ENCODE measurements at places on chromosomes 12 and 14.

- DNase-seq, result no peak
Observed at GRCh38 chr12:105738051-105738450, 400.7 kb downstream of the NUAK1 start.

GRCh38 chr14:33406766-33407165 is 468.1 kb downstream of the NPAS3 start:
- no peak for DNase-seq

GRCh38 chr14:75220156-75220555 is 43.7 kb upstream of the TMED10 start:
- no peak for DNase-seq

GRCh38 chr12:92445253-92446082 is 257.3 kb upstream of the PLEKHG7 start:
- no peak for DNase-seq

- no peak for DNase-seq
Observed at GRCh38 chr12:52199294-52199919, 7.6 kb upstream of the KRT80 start.

GRCh38 chr14:39154594-39155189 is 15.4 kb downstream of the TRAPPC6B start:
- DNase-seq, result no peak

GRCh38 chr14:52801014-52801712 is 9.8 kb upstream of the GNPNAT1 start:
- no peak for DNase-seq

- DNase-seq, result no peak
Observed at GRCh38 chr14:95260537-95261361, 59.0 kb downstream of the CLMN start.

DNA sequence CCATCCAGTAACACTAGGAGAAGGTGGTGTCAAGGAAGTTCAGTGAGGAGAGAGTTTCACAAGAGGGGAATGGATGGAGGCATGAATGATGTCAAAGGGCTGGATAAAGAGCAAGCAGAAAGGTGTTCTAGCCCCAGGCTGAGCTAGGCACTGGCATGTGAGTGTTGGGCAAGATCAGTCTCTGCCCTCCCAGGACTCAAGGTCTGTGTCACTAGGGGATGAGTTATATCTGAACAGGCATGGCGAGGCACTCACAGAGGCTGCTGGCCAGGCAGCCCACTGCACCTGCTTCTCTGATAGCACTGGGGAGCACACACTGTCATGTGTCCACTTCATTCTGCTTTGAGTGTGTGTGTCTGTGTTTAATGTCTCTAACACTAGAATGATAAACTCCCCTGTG is 903.8 kb downstream of the BCL11B start:
- no peak for DNase-seq

- no peak for DNase-seq
Observed at GRCh38 chr12:131597333-131597732, 113.6 kb upstream of the SFSWAP start.

- DNase-seq, result no peak
Observed at GRCh38 chr12:110182281-110182680, 58.1 kb downstream of the IFT81 start.

DNA sequence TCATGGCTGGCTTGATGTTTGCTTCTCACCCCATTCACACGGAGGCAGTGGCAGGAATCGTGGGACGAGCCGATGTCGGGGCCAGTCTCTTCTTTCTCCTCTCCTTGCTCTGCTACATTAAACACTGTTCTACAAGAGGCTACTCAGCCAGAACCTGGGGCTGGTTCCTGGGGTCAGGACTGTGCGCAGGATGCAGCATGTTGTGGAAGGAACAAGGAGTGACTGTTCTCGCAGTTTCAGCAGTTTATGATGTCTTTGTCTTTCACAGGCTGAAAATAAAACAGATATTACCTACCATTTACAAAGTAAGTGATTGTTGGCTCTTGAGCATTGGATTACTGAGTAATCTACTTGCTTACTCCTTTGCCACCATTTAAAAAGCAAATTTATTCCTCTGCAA is 170.6 kb downstream of the TMTC2 start:
- DNase-seq, result no peak

- peak; percentile 8 for DNase-seq
Observed at GRCh38 chr14:22651586-22651985, 7.4 kb upstream of the OR6J1 start.

- no peak for DNase-seq
Observed at GRCh38 chr12:84732828-84733340, 179.7 kb downstream of the SLC6A15 start.

DNA sequence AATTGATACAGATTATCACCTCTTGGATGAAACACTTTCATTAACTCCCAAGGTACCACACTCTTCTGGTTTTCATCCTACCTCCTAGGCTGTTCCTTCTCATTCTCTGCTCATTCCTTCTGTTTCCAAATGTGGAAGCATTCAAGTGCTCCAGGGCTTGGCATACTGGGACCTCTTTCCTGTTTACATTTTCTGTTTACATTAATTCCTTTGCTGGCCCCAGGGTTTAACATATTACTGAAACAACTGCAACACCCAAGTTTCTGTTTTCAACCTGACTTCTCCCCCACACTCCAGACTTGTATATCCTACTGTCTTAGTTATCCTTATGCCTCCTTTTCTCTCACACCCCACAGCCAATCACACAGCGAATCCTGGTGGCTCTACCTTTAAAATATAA is 386.3 kb upstream of the GARIN6 start:
- DNase-seq, result no peak

DNA sequence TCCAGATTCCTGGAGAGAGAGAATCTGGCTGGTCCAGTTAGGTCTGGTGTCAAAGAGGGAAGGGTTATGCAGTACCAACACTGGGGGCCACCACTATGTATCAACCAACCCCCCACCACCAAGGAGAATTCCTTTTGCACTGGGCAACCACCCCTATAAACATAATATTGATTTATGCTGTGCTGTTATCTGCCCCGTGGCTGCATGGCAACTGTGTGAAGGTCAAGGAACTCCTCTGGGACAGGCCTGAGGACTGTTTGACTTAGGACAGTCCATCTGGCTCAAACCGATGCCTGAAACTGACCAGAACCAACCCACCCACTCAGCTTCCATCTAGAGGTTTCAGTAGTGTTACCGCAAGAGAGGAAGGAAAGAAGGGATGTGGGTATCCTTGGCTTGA is 20.5 kb downstream of the PLEKHH1 start:
- no peak for DNase-seq

- peak; percentile 51 for DNase-seq
Observed at GRCh38 chr14:93114713-93115068, 1.0 kb downstream of the ITPK1 start.

GRCh38 chr12:63224396-63224795 is 73.4 kb upstream of the AVPR1A start:
- no peak for DNase-seq

- no peak for DNase-seq
Observed at GRCh38 chr12:21659383-21659782, 1.7 kb upstream of the LDHB start.

- no peak for DNase-seq
Observed at GRCh38 chr14:52268279-52269061, 972 bp downstream of the PTGDR start.

DNA sequence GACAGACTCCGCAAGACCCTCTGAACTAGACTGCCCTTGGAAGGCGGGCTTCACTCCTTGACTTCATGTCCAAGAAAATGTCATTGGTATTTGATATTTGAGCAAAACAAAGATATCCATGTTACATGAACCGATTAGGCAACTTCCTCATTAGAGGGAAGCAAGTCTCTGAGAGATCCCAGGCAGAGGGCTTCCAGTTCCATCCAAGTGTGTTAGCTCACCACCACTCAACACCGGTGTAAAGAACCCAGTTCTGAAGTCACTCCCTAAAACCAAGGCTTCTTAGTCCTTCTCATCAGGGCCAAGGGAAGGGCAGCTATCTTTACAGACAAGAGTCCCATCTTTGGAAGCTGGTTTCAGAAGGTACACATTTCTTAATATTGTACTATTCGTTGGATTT is 87.2 kb upstream of the CDKN3 start:
- no peak for DNase-seq

DNA sequence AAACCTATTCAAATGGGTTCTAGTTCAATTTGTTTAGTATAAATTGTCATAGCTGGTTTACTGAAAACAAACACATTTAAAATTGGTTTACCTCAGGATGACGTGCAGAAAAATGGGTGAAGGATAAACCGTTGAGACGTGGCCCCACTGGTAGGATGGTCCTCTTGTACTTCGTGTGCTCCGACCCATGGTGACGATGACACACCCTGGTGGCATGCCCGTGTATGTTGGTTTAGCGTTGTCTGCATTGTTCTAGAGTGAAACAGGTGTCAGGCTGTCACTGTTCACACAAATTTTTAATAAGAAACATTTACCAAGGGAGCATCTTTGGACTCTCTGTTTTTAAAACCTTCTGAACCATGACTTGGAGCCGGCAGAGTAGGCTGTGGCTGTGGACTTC is 8.3 kb downstream of the CALM1 start:
- DNase-seq, result no peak

GRCh38 chr12:119423285-119423684 is 88.8 kb downstream of the CCDC60 start:
- DNase-seq, result no peak

DNA sequence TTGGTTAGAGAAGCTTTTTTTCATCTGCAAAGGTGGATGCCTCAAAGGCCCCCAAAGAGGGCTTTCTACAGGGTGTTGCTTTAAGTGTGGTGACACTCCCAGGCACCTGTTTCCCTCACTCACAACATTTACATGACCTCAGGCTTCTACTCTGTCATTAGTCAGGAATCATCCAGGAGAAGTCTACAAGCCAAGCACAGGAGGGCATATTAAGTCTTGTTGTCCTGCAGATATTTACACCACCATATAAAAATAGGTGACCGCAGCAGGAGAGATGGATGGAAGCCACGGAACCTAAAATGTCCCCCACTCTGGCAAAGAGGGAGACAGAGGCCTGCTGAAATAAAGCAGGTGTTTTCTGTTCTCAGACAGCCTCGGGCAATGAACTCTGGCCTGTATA is 7.5 kb upstream of the DPF3 start:
- DNase-seq, result no peak

GRCh38 chr12:49537752-49538509 is 899 bp upstream of the KCNH3 start:
- DNase-seq, result no peak

DNA sequence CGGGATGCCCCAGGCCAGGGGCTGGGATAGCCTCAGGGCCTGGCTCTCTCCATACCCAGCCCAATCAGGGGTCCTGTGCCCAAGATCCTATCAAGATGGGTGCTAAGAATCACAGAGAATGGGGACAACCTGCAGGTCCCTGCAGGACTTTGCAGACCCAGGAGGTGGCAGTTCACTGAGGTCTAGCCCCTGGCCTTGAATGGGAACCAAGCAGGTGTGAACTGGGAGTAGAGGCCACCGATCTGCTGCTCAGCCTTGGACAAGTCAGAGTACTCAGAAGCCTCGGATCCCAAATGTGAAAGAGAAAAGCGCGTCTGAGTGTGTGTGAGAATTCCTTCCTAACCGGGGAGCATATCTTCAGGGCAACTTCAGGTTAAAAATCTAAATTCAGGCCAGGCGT is 76.2 kb downstream of the ARL6IP4 start:
- DNase-seq, result no peak

GRCh38 chr14:99143126-99143525 is 128.9 kb downstream of the BCL11B start:
- no peak for DNase-seq

- no peak for DNase-seq
Observed at GRCh38 chr14:72451054-72451972, 442.6 kb downstream of the DPF3 start.

GRCh38 chr12:32457251-32458025 is 58.1 kb downstream of the FGD4 start:
- no peak for DNase-seq

- peak; percentile 34 for DNase-seq
Observed at GRCh38 chr14:29584992-29585391, 342.7 kb downstream of the PRKD1 start.

DNA sequence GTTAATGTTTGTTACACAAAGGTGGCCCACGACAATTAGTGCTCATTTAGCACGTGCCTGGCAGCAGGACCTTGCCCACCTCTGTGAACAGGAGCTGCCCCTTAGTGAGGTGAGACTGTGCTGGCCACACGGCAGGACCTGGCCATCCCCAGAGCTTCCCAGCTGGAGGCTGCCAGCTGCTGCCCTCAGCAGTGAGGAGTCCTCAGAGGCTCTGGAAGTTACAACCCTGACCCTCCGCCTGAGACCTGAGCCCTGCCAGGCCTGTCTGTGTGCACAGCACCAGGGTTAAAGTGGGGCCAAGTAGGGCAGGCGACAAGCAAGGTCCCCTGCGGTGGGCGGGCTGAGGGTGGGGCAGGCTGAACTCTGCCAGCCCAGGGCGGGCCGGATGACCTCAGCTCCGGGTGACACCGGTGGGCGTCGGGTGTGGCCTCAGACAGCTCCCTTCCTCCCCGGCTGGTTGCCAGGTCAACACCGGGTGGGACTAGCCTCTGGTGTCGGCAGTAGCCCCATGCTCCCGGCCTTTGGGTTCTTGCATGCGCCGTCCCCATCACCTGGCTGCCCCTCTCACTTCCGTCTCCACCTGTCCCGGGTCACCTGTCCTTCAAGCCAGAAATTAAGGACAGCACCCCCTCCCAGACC is 9.2 kb upstream of the LBHD2 start:
- DNase-seq, result peak; percentile 76

DNA sequence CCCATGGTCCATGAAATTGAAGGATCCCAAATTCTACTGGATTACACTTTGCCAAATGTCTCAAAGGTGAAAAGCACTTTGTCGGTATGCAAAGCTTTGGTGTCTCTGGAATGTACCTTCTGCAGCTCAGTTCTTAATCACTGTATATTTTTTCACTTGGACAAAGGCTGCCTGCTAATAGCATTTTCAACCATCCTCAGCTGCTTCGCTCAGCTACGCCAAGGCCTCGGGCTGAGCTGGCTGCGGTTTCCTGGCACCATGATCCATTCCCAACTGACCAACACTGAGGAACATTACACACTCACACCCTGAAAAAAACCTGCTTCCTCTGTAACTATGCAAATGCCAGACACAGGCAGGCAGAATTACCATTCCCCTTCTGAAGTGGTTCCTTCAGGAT is 335.2 kb downstream of the DPF3 start:
- no peak for DNase-seq

GRCh38 chr12:123223241-123223668 is 9.7 kb downstream of the MPHOSPH9 start:
- no peak for DNase-seq

DNA sequence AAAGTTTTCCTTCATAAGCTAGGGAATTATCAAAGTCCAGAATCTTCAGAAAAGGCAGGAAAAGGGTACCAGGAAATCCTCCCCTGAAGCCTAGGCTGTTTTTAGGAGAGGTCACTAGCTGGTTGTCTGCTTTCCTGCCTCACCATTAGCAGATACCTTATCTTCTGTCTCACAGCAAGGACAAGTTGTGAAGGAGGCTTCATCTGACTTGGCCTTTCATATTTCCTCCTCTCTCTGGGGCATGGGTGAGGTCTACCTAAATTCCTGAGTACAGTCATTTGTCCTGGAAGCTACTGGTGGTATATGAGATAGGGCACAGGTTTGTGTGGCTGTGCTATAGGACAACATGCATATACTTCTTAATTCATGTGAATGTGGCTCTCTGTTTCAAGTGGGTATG is 2.3 kb downstream of the FOXJ2 start:
- no peak for DNase-seq

- DNase-seq, result no peak
Observed at GRCh38 chr12:503111-503761, 43.5 kb downstream of the B4GALNT3 start.
